Activated CD8-positive, alpha-beta memory T cell treated with anti-CD3 and anti-CD28 coated beads for 48 hours (primary cell): ENCODE measurements at places on chromosomes 1 and 21.

DNA sequence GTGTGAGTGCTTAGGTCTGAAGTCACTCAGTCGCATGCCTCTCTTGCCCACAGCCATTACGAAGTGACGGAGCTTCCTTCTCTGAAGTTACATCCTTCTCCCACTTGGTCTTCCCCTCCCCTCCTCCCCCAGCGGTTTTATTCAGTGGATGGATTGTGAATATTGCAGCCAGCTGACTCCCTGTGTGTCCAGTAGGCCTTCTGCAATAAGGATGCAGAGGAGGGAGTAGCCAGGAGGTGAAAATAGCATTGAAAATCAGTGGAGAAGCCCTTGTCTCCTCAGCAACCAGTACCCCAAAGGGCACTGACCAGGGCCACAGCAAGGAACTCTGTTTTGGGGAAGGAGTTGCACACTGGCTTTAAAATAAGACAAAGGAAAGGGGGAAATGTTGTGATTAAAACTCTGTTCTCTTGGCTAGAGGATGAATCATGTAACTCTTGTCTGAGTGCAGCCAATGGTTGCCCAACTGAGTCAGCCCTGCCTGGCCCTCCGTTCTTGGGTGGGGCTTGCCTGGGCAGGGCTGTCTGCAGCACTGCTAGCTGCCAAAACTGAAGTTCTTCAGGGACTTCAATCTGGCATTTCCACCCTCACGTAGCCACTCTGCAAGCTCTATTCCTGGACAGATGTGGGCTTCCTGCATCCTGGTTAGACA lies 4.3 kb downstream of the S100A10 start:
- DNase-seq, result no peak

DNA sequence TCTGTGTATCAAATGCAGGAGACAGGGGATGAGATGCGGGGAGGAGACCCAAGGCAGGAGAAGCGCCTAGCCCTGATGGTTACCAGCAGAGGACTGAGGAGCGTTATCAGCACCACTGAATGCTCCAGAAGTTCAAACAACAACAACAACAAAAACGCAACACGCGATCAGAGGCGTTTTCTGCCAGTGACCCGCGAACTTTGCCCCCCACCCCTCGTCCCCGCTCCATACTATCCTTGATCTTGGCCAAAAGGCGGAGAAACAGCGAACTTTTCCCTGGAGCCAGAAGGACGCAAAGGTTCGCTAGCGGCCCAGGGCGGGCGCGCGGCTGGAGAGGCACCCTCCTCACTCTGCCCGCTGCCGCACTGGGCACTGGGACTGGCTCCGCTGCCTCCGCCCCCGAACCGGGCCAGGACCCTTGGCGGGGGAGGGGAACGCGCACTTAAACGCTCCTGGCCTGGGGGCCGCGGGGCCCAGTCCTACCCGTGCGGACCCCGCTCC lies 699 bp downstream of the ECHDC2 start:
- no peak for DNase-seq

DNA sequence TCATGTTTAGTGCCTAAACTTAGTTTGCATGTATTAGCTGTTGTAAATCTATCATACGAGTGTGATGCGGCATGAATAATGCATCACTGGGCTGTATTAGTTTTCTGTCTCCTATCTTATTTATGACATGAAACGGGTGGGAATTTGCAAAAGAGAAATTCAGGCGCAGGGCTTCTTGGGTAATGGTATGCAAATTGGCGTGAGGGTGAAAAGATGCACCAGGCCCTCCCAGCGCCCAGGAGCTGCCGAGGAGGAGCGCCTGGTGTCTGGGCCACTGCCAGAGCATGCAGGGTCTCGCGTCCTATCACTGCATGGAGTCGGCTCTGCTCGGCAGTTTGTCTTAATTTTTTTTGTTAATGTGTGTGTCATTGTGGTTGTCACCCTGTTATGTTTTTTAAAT lies 82.9 kb upstream of the ACTL8 start:
- no peak for DNase-seq

- no peak for DNase-seq
These were observed 86.2 kb downstream of the SIK1 start for GRCh38 chr21:43340491-43341377.

GRCh38 chr1:241645199-241645598 lies 5.0 kb upstream of the CHML start:
- no peak for DNase-seq

DNA sequence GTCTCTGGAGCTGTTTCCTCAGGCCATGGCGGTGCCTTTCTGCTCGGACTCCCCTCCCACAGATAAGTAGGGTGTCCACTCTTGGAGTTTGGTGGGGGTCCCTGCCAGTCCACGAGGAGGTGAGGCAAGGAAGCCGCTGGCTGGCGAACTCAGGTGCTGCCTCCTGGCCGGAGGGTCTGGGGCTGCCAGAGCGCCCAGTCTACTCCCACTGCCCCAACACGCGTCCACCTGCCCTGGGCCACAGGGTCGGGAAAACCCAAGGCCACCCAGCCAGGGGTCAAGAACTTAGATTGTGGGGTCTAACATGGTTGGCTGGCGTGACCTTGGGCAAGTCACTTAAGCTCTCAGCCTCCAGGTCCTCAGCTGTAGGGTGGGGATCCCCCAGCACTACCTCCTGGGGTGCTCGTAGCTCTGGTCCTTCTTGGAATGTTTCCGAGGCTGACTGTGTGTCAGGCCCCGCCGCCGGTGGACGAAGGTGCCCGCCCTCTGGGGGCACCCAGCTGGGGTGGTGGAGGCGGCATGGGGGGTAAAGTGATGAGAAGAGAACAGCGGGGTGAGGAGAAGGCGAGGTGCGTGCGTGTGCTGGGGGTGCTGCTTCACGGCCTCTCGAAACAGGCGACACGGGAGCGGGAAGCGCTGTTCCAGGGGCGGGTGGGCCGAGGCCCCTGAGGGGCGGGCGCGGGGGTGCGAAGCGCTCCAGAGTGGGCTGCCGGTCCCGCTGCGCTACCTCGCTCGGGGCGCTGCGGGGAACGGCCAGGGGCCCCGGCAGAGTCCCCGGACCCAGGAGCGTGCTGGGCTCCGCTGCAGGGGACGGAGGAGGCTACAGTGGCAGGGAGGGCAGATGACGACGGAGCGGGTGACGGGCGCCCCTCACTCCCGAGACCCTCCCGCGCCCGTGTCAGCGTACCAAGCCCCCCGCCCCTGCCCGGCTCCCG lies 1.2 kb downstream of the SH2D5 start:
- no peak for DNase-seq

DNA sequence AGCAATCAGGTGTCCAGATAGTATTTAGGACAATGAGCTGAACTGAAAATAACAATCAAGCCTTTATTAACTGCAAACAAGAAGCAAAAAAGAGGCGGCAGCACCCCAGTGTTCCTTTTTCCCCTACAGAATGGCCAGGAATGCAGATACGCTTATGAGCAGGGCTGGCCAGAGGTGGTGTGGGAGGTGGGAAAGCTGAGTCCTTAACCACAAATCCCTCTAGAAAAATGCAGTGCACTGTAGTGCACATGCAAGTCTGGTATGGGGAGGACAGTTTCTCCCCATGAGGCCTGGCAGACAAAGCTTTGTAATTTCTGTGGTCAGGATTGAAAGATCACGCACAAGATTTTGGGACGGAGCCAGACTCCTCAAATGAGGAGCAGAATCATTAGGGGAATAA lies 10.7 kb upstream of the IFNAR1 start:
- DNase-seq, result no peak

GRCh38 chr1:163442895-163443294 lies 121.1 kb downstream of the NUF2 start:
- no peak for DNase-seq

- no peak for DNase-seq
These were observed 91.6 kb upstream of the TTC39A start for GRCh38 chr1:51421964-51422363.

- DNase-seq, result no peak
These were observed 125.7 kb upstream of the CXADR start for GRCh38 chr21:17387030-17387617.
